ENCODE measurements at places on chromosomes 7 and 10. TPM values are rescaled to one million over a fixed set of nuclear protein-coding genes. Genes with fewer than 3 reads are reported as not detected.

- DNase-seq: no peak
Measured at GRCh38 chr10:44804661-44805060, 106.5 kb upstream of the TMEM72 start.

DNA sequence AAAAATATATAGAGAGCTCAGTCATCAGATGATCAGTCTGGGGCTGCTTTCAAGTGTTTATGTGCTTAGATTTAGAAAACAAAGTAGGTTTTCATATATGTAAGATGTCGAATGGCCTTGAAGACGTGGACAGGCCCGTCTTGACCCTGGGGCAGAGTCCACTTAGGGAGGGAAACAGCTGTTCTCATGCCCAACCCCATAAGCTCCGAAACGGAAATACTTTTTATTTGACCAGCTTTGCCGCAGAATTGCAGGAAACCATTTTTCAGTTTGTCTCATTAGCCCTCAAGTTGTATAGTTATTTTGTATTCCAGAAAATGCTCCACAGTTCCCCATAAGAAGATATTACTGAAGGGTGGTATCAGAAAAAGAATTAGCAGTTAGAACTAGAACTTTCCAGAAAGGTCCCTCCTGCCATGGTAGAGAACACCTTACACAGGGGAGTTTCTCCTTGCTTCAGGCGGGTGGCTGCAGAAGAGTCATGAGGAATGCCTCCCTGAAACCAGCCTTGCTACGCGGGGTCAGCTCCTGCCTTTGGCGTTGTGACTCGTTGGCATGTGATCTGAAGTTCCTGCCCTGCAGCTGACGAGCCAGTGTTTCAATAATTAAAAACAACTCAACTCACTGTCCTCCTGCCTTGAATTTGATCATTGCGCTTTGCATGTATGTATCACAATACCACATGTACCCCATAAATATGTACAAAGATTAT, 192.7 kb downstream of the CELF2 start:
- no peak for DNase-seq

- DNase-seq: no peak
Measured at GRCh38 chr10:6232225-6232807, 29.6 kb downstream of the PFKFB3 start.

DNA sequence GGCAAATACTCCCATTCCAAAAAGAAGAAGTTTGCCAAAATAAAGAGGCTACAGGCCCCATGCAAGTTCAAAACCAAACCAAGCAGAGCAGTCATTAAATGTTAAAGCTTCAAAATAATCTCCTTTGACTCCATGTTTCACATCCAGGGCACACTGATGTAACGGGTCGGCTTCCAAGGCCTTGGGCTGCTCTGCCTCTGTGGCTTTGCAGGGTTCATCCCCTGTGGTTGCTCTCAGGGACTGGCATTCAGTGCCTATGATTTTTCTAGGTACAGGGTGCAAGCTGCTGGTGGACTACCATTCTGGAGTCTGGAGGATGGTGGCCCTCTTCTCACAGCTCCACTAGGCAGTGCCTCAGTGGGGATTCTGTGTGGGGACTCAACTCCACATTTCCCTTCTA, 971.6 kb upstream of the MBL2 start:
- no peak for DNase-seq

- DNase-seq: no peak
Measured at GRCh38 chr7:6186577-6186976, 85.8 kb downstream of the CYTH3 start.

GRCh38 chr7:151057506-151057988, at the start of gene CDK5:
CDK5 (minus strand) TSS chr7:151057897; CDS start chr7:151057848, 49 bp downstream.
- DNase-seq: no peak

- no peak for DNase-seq
Measured at GRCh38 chr7:18400275-18400674, 95.3 kb upstream of the HDAC9 start.

DNA sequence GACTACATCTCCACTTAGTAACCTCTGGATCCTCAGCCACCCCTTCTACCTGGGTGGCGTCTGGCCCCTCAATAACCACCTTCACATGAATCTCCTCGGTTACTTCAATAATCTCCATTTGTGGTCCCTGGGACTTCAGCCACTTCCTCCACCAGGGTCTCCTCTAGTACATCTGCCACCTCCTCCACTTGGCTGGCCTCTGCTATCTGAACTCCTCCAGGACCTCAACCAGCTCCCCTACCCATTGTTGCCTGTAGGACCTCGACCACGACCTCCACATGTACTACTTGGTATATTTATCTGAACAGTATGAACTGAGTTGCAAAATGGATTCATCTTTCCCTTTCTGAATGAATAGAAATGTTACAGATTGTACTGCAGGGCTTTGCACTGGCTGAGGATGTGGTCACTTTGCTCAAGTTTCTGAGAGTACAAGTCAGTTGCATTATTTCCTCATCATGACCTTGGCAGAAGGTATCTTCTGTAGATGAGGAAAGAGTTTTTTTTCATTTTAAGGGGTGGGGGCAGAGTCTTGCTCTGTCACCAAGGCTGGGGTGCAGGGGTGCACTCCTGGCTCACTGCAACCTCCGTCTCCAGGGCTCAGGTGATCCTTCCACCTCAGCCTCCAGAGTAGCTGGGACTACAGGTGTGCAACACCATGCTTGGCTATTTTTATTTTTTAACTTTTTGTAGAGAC, 36.0 kb downstream of the MAT1A start:
- no peak for DNase-seq

DNA sequence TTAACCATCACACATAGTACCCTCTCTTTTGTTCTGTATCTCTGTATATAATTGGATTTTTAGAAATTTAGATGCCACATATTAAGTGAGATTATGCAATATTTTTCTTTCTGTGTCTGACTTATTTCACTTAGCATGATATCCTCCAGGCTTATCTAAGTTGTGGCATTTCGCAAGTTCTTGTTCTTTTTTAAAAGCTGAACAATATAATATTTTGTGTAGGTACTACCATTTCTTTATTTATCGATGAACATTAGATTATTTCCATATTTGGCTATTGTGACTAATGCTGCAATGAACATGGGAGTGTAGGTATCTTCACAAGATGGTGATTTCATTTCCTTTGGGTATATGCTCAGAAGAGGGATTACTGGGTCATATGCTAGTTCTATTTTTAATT, 295.0 kb downstream of the SUGCT start:
- no peak for DNase-seq

Gene CISD1
- 25.2 TPM for polyA plus RNA-seq

Gene C10orf67
- 0.11 TPM for polyA plus RNA-seq

Gene EGR2
- 2.5 TPM for polyA plus RNA-seq

Gene FANK1
- 0.71 TPM for polyA plus RNA-seq

Gene MLXIPL
- 0.10 TPM for polyA plus RNA-seq
